ENCODE measurements at places on chromosomes 1 and 21. TPM values are rescaled to one million over a fixed set of nuclear protein-coding genes. Genes with fewer than 3 reads are reported as not detected.

- peak; percentile 72 for DNase-seq
Measured at GRCh38 chr1:53511933-53512806, 53.0 kb downstream of the DMRTB1 start.

PM20D1 gene
- not detected for total RNA-seq

GRCh38 chr1:34711485-34711884 lies 43.4 kb upstream of the GJB5 start:
- DNase-seq, result no peak

GRCh38 chr1:23484253-23485001 lies 448 bp upstream of the ASAP3 start:
- peak; percentile 89 for DNase-seq

DNA sequence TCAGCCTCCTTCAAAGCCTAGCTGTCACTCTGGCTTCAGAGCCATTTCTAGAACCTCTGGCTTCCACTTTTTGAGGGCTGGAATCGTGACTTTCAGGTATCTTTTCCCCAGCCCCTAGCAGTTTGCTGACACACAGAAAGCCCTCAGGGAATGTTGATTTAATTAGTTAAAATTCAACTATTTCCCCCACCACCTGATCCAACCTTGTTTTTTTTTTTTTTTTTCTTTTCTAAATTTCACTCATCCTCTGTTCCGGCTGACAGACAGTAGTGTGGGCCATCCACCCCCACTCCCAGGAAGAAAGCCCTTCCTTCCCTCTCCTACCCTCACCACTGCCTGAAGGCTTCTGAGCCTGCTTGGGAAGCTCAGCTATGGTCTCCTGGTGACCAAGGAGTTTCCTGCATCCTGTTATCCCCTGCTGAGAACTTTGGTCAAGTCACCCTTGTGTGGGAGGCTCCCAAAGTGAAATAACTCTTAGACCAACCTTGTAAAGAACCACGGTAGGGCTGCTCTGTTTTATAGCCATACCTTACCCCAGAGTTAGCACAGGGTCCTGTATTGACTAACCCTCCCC lies 29.4 kb downstream of the KCNJ6 start:
- no peak for DNase-seq

CD1B gene
- not detected for total RNA-seq

DNA sequence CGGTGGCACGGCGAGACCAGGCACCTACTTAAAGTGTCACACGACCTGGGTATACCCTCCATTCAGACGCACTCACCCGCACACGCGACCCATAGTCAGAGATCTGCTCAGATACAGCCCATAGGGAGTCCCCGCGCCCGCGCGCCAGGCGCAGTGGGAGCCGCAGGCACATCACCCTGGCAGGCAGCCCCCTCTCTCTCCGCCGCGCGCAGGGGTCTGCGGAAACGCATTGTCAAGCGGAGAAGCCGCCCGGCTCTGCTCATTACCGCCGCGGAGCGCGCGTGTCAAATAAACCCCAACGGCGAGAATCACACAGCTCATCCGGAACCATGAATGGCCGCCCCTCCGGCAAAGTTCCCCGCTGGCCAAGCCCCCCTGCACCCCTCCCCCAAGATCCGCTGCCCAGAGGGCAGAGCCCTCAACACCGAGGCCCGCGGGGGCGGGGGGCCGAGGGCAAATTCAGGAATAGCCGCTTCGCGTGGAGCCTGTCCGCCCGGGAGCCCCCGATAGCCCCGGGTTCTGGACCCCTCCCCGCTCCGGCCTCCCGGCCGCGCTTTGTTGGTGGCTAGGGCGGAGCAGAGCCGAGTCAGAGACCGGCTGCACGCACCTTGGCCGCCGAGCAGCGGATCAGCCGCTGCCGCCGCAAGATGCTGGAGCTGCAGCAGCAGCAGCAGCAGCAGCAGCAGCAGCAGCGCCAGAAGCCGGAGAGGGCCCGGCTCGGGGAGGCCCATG lies 522 bp downstream of the LRP8 start:
- peak; percentile 15 for DNase-seq

Measured in IMR-90 (cell line).